ENCODE measurements at places on chromosomes 1 and 21.

DNA sequence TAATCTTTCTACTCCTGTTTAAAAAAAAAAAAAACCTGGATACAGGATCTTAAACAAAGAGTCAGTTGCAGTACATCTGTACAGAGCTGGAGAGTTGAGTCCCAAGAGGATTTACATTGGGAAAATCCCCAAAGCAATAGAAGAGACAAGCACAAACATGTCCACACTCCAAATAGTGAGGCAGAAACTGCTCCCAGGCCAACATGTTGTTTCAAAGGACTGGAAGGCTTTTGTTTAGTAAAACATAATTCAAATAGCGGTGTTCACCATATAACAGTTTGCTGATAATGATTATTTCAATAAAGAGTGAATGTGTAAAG is 425.4 kb downstream of the ADGRL2 start:
- DNase-seq: no peak

DNA sequence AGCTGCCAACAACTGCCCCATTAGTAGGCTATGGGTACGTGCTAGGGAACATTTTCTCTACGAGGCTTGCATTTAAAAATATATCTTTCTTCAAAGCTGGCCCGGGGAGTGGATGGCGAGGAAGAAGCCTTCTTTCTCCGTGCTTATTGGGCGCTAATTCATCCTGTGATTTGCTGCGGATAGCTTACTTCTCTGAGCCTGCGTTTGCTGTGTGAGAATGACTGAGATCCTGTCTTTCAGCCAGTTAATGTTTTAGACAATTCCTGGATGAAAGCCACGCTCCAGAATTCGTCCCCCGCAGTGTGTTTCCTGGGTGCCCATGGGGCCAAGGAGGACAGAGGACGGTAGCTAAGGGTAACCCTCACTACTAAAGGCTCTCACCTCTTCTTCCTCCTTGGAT is 57.8 kb upstream of the TARBP1 start:
- no peak for DNase-seq

- DNase-seq: no peak
Measured at GRCh38 chr1:191970116-191970515, 188.1 kb upstream of the RGS18 start.

DNA sequence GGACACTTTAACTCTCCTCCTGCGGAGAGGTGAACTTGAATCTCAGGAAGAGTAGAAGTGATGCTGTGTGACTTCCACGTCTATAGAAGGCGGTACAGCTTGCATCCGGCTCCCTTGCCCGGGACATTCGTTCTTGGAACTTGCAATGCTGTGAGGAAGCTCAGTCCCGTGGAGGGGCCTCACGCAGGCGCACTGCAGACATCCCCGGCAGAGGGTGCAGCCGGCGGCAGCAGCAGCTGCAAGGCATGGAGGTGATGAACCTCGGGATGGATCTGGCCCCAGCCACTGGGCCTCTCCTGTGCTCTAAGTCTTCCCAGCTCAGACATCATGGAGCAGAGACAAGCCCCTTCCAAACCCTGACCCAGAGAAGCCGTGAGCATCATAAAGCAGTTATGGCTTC is 61.8 kb upstream of the SOD1 start:
- DNase-seq: no peak

GRCh38 chr1:237817277-237817676 is 73.4 kb downstream of the ZP4 start:
- DNase-seq: no peak

- DNase-seq: no peak
Measured at GRCh38 chr1:187143783-187144182, 315.0 kb downstream of the PLA2G4A start.

All from NCI-H460 (cell line).